ENCODE measurements at places on chromosomes 5 and 9.
A peak's percentile ranks its signal among the peaks of the same experiment; 100 is the strongest.

GRCh38 chr5:79850941-79851340 lies 140.1 kb downstream of the MTX3 start:
- no peak for DNase-seq

- no peak for DNase-seq
Measured at GRCh38 chr5:66406761-66407336, 189.3 kb upstream of the MAST4 start.

- DNase-seq, result no peak
Measured at GRCh38 chr5:157285310-157286035, 19.6 kb downstream of the CYFIP2 start.

GRCh38 chr5:170393958-170394357 lies 4.8 kb upstream of the KCNMB1 start:
- DNase-seq, result peak; percentile 41

DNA sequence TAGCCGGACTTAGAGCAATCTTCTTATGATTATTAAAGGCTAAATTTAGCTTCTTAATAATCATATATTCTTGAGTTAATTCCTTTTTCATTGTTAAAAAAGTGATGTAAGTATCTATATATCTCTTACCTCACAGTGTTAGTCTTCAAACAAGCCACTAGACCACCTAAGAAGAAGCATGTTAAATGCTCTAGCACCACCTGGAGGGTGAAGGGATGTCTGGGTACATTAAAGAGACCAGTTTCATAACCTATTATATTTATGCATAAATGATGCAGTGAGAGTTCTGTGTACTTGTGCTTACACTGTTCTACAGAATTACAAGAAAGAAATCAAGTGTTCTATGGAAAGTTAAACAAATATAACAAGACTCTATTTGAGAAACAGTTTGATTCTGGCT lies 55.9 kb upstream of the SLCO6A1 start:
- peak; percentile 68 for DNase-seq

DNA sequence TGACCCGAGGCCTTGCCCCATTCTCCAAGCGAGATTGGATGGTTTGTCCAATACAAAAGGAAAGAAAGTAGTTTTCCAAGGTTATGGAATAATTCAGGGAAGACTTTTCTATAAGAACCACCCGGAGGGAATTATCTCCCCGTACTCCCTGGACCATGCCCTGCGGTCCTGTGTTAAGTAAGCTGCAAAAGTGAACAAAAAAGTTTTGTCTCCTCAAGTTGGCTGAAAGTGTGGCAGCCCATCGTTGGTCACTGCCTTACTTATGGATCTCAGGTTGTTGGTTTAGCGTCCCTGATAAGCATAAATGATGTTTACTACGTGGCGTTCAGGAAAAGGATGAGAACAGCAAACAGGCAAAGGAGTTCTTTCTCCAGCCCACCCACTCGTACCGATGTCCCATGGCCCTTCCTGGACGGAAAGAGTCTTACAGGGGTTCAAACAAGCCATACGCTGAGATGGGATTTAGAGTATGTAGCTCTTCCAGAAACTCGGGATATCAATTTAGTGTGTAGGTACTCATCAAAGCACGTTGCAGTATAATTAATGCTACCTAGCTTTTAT lies 413 bp upstream of the AUH start:
- DNase-seq, result no peak

- no peak for DNase-seq
Measured at GRCh38 chr9:79325501-79325900, 246.3 kb upstream of the TLE4 start.

DNA sequence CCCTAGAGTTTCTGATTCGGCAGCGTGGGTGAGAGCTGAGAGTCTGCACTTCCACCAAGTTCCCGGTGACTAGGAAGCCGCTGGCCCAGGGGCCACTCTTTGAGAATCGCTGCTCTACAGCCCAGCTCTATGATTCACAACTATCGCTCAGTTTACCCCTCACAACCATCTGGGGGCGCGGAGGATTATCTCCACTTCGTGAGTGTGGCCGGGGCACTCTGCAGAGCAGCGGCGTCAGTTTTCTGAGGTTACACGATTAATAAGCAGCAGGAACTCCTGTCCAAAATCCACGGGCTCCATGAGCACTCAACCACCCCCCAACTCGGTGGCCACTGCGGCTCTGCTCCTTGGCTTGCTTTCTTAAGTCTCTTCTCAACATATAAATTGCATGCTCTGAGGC lies 19.3 kb downstream of the CORO2A start:
- no peak for DNase-seq

GRCh38 chr5:105230516-105231157 lies 1668.0 kb upstream of the NUDT12 start:
- peak; percentile 17 for DNase-seq

GRCh38 chr9:70639853-70640814 lies 225.7 kb upstream of the KLF9 start:
- peak; percentile 61 for DNase-seq

- DNase-seq, result no peak
Measured at GRCh38 chr5:181076920-181077319, 36.9 kb downstream of the BTNL9 start.

GRCh38 chr5:67935908-67936566 lies 279.5 kb upstream of the PIK3R1 start:
- no peak for DNase-seq

DNA sequence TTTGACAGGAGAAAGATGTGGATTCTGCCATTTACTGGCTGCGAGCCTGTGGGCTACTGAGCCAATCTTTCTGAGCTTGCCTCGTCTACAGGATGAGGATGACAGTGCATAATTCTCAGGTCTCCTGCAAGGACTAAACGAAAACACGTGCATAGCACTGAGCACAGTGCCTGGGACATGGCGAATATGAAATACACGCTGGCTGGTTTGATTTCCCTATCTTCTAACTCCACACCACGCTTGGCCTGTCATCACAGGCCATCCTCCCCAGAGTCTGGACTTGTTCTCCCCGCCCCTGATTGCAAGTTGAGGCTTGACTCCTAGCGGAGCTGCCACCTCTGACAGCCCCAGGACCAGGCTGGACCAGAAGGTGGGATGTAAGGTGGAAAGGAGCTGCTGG lies 37.9 kb downstream of the ARPC5L start:
- no peak for DNase-seq

GRCh38 chr5:124398460-124398859 lies 348.0 kb downstream of the ZNF608 start:
- DNase-seq, result no peak

GRCh38 chr5:69078921-69079540 lies 14.8 kb upstream of the SLC30A5 start:
- no peak for DNase-seq

DNA sequence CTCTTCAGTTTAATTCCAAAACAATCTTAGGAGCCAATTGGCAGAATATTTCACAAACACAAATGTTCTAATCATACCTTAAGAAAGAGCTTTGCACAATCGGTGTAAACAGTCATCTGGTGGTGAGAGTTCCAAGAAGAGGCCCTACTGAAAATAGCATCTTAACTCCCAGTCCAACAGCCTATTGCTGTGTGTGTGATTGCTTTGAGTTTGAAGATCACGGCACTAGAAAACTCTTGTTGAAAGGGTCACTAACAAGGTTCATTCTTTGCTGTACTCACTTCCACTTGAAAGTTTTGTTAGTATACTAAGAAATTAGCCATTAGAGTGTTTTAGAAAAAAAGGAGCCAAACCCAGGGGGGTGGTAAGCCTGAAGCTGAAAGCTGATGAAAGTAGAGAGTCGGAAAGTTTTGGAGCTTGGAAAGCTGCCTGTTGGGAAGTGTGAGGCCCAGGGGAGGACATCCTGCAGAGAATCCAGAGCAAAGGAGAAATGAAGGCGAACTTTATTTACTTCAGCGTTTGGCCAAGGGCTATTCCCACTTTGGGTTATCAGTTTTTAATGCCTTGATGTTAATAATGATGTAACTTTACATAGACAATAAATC lies 180.3 kb upstream of the GHR start:
- DNase-seq, result no peak

- no peak for DNase-seq
Measured at GRCh38 chr5:80713631-80714030, 58.8 kb upstream of the DHFR start.

DNA sequence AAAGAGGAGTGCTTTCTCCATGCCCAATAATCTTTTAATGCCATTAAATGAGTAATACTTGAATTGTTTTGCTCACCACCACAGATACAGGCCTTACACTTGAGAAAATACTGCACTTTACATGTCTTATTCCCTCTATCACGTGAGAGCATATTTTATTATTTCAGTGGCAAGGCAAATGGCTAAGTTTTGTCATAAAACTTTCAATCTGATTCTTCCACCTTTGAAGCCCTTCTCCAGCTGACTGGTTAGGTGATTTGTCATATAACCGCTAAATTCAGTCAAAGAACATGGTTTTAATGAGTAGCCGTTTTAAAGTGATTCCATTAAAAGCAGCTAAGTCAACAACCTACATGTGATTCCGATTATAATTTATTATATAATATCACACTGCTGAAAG lies 43.8 kb downstream of the FAT2 start:
- no peak for DNase-seq

DNA sequence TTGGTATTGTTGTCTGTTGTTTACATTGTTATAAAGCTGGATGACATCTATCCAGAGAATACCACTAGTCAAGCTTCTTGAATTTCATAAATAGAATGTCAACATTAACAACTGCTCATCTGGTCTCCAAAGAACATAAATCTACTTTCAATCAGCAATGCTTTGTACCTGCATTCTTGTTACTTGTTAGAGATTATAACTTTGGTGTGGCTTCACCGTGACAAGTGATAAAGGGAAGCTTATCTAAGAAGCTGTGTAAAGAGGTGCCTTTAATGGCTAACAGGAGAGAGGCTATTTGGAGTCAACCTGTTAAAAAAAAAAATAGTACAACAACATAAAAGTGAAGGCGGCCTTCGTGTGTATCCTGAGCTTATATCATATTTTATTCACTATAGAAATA lies 41.8 kb downstream of the MUSK start:
- no peak for DNase-seq

DNA sequence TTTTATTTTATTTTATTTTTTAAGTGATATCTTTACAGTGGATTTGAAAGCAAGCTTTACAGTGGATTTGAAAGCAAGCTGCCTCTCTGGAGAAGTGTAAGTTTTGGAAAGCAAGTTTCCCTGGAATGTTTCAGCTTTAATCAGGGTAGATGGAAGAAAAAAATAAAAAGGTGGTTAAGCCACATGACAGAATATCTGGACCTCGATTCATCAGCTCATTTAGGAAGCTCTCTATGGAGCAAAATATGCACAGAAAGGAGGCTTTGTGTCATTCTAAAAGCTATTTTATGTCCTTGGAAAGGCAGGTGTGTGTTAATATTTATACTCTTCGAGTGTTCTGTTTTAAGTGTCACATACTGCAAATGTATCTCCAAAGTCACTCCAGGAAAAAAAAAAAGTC lies 409.2 kb upstream of the KLF4 start:
- no peak for DNase-seq

DNA sequence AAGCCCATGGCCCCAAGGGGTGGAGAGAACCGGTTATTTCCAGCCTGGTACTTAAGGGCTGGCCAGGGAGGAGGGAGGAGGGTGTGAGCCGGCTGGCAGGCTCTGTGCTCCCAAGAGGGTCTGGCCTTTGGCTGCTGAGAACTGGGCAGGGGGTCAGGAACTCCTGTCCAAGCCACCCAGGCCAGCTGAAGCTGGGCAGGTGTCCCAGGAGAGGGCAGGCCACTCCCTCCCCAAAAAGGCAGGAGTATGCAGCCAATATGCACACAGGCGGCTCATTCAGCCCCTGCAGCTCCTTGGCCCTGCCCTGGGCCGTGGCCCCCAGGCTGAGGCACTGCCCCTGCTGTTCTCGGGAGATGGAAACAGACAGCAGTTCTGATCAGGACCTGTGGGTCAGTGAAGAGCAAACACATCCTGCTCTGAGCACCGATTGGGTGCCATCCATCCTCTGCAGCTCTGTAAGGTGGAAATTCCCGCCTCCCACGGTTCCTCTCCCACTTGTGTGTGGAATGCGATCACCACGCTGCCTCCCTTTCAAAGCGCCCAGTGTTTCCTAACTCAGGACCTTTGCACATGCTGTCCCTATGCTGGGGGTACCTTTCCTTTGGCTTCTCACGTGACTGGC lies 17.1 kb upstream of the KIF12 start:
- DNase-seq, result no peak

GRCh38 chr9:34671307-34671706 lies 8.8 kb upstream of the CCL27 start:
- DNase-seq, result no peak

- no peak for DNase-seq
Measured at GRCh38 chr5:160342413-160342941, 27.9 kb downstream of the C1QTNF2 start.

DNA sequence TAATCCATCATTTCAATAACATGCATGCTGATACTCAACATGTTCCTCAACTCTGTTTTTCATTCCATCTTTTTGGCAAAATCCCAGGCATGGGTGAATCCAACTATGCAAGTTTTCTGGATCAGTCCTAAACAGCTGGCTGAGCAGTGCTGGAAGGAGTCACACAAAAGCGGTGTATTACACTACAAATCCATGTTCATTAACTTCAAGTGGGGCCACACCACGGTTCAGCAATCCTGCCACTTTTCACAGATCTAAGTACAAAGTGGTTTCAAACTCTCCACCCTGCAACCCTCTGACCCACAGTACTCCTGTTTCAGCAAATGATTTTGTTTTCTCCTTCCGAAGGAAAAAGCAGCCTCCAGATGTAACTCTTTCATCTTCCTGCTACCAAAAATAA lies 222.5 kb downstream of the EPB41L4A start:
- DNase-seq, result no peak

GRCh38 chr9:75242426-75242825 lies 154.1 kb downstream of the OSTF1 start:
- peak; percentile 60 for DNase-seq

DNA sequence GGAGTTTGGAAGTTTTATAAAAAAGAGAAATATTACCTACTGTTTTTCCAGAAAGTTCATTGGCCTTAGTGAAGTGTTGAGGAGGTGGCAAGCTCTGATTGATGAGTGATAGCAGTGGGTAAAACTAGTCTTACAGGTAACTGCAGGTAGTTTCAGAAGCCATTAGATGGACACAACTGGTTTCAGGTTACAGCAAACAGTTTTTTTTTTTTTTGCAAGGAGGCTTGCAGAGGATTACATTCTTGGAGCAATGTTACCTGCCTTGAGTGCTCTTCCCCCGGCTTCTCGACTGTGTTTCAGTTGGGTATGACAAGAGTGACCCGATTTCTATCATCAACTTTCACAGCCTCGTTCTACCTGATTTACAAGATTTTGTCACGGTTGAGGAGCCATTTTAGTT lies 333.4 kb downstream of the YTHDC2 start:
- DNase-seq, result no peak

GRCh38 chr5:124905256-124906130 lies 159.1 kb upstream of the ZNF608 start:
- DNase-seq, result no peak

DNA sequence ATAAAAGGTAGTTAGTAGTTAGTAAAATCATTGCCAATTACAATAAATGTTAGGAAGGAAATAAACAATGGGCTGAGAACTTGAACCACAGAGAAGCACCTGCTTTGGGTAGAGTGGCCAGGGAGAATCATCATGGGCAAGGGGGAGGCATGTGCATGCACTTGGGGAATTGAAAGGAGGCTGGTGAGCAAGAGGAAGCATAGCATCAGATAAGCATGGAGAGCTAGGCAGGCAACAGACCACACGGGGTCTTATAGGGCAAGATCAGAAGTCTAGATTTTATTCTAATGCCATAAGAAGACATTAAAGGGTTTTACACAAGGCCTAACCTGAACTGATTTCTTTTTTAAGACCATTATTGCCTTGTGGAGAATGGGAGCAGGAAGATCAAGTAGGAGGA lies 93.4 kb downstream of the PIP5K1B start:
- no peak for DNase-seq

- DNase-seq, result no peak
Measured at GRCh38 chr9:86703346-86703745, 244.0 kb downstream of the GAS1 start.

GRCh38 chr5:1785984-1786383 lies 13.7 kb downstream of the MRPL36 start:
- no peak for DNase-seq

- DNase-seq, result peak; percentile 89
Measured at GRCh38 chr9:78097541-78097940, 65.9 kb upstream of the GNAQ start.
